ENCODE measurements at places on chromosomes 7 and 10. TPM values are rescaled to one million over a fixed set of nuclear protein-coding genes. Genes with fewer than 3 reads are reported as not detected.

DNA sequence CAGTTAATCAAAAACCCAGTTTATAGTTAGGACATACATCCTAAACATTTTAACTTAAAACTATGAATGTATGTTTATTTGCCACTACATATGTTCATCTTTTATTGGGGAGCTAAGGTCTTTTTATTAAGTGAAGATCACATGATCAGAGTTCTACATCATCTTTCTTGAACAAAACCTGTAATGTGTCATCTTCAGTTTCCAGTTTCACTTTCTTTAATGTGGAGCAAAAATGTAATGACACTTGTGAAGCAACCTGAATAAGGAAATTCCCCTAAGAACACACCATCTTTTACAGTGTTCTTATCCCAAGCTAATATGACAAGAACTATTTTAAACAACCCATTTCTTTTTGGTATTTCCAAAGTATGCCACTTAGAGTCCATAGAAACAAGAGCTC, 166.7 kb upstream of the BET1 start:
- DNase-seq, result no peak

GRCh38 chr7:42186151-42186550, 50.9 kb downstream of the GLI3 start:
- DNase-seq, result no peak

DNA sequence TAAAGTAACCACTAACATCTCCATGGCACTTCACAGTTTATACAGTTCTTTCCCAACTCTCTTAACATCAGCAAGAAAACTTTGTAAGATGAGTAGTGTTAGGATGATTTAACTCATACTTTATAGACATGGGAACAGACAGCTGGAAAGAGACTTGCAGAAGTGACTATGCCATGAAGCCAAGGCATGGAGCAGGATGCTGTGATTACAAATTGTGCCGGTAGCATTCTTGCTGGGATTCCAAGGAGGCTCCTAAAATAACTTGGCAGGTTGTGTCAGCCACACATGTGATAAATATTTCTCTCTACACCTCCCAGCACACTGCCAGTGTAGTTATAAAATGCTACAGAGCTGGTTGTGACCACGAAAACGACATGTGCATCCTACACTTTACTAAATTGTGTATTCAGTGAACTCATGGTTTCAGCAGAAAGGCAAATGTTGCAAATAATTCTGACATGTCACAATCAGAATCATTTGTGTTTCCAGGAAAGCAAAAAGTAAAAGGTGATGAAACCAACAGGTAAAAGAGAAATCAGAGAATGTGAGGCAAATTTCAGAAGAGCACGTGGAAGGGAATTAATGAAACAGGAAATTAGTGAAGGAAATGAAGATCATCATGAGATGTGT, 5.6 kb upstream of the CYP3A4 start:
- no peak for DNase-seq

DNA sequence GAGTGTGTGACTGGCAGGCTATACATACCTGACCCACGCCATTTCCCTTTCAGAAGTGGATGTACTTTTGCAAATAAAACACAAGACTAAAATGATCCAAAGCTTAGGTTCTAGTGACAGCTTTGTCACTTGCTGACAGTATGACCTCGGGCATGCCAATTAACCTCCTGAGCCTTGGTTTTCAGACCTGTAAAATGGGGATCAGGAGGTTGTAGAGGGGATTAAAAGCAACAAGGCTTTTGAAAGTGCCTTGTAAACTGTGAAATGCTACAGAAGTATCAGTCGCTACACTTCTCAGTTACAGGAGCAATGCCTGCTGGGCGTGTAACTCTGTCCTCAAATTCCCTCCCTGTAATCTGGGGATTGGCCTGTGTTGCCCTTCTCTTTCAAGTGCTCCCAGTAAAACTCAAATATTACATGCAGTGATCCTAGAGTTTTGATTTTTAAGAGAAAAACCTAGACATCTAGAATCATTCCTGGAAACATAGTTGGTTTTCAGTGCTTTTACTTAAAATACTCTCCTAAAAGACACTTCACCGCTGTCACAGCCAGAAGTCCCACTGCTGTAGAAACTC, 8.8 kb upstream of the GRB10 start:
- DNase-seq, result no peak

DNA sequence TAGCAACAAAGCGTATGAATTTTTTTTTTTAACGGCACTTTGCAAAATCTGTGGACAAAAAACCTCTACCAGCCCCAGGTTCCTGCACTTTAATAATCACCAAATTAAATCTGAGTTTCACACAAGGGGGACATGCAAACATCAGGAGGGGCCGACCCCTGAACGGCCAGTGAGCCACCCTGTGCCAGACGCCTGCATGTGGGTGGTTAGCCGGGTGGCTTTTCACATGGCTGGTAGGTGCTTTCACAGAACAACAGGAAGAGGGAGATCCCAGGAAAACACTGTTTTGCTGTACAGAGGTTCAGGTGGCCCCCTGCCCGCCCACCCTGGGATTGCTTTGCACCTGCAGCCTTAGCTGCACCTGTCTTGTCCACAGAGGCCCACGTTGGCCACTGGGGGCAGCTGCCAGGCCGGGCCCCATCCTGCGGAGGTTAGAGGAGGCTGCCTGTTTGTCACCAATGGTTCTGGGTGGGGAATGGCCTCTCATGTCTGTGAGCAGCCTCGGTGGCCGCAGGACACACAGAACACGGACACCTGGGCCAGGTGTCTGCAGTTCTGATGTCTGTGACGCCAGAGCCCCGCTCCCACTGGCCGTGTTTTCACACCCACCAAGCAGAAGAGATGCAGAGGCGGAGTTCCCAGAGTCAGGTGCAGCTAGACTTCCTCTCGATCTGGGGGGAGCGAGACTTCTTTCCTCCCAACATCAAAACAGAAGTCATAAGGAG, 107.7 kb downstream of the FAM53B start:
- no peak for DNase-seq

The LIPF gene
- total RNA-seq, result not detected

The PDE1C gene
- total RNA-seq, result not detected

The KEL gene
- total RNA-seq, result not detected
